ENCODE measurements at places on chromosomes 2 and 18. TPM values are rescaled to one million over a fixed set of nuclear protein-coding genes. Genes with fewer than 3 reads are reported as not detected.

DNA sequence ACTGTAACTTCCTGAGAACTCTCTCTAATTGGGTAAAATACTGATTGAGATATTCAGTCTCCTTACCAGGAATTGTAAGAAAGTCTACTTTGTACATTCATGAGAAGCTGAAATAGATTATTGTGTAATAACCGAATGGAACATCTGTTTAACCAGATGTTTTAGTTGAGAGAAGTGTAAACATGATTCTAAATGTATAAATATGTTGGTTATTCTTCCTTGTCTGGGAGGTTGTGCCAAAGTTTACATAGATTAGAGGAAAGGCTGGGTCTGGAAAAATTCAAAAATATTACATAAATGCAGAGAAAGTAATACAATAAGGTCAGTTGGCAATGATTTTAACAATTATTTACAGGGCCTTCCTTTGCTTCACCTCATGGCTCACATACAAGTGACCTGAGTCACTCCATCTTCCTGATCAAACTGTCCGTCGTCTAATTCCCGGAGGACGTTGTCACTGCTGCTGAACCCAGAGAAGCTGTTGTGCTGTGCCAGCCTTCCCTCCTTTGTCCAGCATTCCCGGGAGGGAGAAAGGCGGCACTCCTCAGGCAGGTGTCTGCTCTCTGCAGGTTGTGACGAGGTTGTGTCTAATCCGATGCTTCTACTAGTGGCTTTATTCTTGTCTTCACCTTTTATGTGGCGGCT lies 55.9 kb downstream of the MOB4 start:
- no peak for DNase-seq

Gene ITPRID2
- 159 TPM for total RNA-seq

DNA sequence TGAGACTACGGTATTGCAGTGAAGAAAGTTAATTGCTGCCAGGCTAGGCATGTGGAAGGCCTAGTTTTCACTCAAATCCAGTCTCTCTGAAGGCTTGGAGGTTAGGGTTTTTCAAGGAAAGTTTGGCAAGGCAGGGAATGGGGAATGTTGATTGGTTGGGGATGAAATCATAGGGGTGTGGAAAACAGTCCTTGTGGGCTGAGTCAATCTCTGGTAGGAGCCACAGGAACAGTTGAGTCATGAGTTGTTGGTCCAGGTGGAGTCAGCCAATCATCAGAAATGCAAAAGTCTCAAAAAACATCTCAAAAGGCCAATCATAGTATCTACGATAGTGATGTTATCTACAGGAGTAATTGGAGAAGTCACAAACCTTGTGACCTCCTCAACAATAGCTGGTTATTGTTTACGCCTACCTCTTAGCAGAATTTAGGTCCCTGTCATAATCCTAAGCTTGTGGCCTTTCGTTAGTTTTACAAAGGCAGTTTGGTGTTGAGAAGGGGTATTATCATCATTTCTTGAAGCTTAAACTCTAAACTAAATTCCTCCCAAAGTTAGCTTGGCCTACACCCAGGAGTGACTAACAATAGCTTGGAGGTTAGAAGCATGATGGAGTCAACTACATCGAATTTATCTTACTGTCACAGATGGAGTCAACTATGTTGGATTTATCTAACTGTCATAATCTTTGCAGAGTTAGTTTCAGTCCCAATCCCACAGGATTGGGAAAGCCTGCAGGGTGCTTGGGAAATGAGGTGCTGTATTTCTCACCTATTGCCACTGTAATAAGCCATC lies 33.7 kb upstream of the APCDD1 start:
- no peak for DNase-seq

DNA sequence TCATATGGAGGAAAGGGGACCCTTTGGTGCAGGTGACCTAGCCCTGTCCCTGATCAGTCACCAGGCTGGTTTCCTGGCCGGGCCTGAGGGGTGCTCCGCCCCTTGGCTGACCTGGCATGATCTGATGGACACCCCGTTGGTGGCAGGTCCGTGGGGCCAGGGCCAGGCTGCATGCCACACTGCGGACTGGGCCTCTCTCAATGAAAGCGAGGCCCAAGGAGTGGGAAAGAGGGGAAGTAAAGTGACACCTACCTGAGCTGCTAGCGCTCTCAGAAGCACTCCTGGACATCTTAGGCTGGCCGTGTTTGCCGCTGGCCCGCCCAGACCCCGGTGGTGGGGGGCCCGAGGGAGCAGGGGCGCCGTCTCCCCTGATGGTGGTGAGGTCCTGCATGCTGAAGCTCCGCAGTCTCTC lies 33.1 kb downstream of the MRPL35 start:
- no peak for DNase-seq

Gene KLHL30
- 0.62 TPM for total RNA-seq

DNA sequence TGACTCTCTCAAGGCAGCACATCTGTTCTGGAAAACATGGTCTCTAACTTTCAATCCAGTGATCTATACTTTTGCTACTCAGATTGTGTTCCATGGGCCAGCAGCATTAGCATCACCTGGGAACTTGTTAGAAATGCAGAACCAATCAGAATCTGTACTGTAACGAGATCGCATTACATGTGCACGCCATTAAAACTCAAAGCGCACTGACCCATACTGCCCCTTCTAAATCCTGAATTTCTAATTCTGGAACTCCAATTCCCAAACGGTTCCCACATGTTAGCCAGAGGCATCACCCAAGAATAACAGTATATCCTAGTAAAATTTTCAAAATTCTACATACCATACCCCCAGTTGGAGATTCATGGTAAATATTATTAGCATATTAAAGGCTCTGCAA lies 10.5 kb upstream of the DCTN1 start:
- no peak for DNase-seq

DNA sequence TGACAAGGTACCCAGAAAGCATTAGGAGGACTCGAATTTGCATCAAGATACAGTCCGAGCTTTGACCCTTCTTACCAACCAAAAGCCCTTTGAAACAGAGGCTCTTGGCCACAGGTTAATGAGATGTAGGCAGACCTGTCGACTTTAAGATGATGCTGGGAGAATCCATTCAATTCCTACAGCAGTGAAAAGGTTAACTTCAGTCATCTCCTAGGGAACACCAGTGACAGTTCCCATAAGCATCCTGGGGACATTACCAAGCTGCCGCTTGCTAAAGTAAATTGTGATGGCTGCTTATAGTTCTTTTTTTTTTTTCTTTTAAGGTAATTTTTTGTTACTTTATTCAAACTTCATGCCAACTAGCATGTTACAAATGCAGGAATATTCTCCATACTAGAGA lies 379.3 kb downstream of the SOX11 start:
- no peak for DNase-seq

GRCh38 chr18:61742565-61743429 lies 150.0 kb downstream of the RNF152 start:
- DNase-seq: peak; percentile 56

DNA sequence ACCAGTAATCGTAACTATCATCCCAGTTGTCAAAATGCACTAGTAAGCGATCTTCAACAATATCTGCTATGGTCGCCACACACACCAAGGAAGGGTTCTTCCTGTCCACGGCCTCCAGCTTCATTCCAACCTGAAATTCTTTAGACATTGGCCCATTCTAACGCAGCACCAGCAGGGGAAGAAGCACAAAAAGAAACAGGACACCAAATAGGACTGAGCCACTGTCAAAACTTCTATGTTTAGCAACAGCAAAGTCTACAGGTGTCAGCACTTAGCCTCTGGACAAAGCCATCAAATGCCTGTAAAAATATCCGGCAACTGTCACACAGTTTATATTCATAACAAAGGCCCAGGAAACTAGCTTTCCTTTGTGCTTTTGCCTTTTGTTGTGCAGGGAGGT lies 175.0 kb downstream of the L3MBTL4 start:
- DNase-seq: no peak

DNA sequence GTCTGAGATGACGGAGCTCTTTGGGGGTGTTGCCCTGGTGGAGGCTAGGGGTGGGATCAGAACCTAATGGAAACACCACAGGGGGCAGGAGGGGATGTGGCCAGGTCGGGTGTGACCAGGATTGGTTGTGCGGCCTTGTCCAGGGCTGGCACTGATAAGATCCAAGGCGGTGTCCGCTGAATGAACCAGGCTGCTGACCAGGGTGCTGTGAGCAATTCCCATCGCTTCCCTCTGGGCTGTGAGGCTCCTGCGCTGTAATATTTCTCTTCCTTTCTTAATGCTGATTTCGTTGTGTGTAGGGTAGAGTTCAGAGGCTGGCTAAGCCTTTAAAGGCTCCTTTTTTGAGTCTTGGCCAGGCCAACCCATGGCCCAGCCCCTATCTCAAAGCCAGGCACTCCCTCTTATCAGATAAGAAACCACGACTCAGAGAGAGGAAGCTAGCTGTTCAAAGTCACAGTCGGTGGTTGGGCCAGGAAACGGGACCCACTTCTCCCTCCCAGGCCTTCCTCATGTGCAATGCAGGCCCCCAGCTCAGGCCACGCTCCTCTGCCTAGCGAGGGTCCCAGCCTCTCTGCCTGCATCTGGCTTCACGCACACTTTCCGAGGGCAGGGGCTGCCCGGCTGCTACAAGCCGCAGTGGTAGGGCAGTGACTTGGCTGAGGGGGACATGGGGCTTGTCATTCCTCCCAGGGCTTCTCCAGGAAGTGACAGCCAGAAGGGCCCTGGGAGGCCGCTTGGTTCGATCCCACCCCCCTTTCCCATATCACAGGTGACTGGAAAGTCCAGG lies 26.0 kb upstream of the FOSL2 start:
- no peak for DNase-seq

Gene DSC3
- 15.7 TPM for total RNA-seq

DNA sequence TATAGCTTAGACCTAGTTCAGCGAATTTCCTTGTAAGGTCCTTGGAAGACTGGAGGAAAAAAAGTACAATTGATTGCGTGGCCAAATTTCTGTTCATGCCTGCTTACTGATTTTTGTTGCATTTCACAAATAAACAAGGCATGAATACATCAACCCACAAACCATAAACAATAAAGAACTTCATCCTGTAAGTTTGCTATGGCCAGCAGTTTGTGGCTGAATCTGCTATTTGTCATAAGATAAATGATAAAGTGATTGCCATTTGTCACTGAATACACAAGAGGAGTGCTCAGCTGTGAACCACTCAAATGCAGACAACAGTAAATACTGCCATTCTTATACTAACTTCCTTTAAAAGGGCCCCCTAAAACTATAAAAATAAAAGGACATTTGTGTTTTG lies 259.5 kb downstream of the CCDC178 start:
- no peak for DNase-seq

- DNase-seq: no peak
Measured at GRCh38 chr2:72263043-72263775, 115.5 kb upstream of the CYP26B1 start.

DNA sequence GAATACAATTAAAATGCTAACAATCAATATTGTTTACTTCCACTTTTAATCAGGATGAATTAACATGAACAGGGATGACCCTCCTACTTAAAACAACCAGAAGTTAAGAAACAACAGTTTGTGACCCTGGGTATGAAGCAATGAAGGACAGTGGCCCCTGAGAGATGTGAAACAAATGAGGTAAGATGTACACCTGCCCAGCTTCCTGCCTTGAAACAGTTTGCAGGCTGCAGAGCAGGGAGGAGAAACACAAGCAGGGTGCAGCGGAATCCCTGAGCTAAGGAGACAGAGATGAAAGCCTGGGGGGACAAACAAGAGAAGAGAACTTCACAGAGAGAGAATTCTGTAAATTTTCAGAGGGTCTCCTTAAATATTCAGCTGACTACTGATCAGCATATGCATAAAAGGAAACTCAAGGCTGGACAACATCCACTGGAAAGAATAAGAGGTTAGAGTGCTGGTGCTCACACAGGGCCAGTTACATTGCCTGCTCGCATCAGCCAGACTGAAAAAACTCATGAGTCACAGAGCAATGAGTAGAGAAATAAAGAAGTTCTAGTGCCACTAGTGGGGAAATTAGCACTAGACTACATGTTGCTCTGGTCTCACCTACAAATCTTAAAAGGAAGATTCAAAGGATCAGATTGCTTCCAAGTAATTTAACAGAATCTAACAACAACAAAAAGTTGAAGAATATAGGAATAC lies 106.4 kb downstream of the PID1 start:
- DNase-seq: no peak

DNA sequence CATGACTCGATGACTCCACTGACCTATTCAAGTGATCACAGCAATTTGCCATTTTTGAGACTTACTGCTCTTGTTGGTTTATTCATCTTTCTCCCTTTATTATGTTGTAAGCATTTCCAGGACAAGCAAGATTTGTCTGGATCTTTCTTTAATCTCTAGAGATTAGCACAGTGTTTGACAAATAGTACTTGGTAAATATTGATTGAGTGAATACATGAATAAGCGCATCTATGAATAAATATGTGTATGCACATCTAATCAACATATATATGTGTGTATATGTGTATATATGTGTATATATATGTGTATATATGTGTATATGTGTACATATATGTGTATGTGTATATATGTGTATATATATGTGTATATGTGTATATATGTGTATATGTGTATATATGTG lies 7.3 kb downstream of the TMX3 start:
- DNase-seq: no peak

- no peak for DNase-seq
Measured at GRCh38 chr2:133240491-133241223, 327.6 kb downstream of the NCKAP5 start.

GRCh38 chr2:60852282-60852860 lies 29.0 kb upstream of the REL start:
- DNase-seq: no peak

DNA sequence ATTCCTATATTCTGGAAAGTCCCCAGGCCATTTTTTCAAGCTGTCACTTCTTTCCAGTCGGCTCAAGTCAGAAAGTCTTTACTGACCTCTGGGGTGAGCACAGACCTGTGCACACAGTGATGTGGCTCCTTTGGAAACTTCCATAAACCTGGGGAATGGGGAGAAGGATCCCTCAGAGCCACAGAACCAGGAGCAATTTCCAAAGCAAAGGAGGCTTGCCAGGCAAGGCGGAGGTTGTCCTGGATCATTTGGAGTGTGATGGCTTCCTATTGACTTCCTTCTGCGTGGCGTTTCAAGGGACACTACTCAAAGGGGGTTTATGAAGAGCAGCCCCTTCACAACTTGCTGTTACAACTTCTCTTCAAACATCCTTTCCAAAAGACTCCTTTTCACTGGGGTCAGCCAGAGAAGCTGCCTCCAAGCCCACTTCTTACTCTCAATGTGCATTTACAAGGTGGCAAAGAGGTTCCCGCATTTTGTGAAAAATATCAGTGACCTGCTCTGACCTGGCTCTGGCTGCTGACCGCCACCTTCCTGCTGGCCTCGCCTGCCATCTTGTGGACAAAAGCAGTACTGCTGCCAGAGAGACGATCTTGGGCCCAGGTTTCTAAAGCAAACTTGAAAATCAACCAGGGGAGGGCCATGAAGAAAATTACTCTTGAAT lies 18.2 kb upstream of the TMEM247 start:
- peak; percentile 83 for DNase-seq

GRCh38 chr18:44895176-44895798 lies 214.6 kb downstream of the SETBP1 start:
- DNase-seq: no peak

All from uterus (tissue), 4 donors.